Spinal cord (tissue), 10 donors: ENCODE measurements at places on chromosomes 2 and 18. TPM values are rescaled to one million over a fixed set of nuclear protein-coding genes. Genes with fewer than 3 reads are reported as not detected.

DNA sequence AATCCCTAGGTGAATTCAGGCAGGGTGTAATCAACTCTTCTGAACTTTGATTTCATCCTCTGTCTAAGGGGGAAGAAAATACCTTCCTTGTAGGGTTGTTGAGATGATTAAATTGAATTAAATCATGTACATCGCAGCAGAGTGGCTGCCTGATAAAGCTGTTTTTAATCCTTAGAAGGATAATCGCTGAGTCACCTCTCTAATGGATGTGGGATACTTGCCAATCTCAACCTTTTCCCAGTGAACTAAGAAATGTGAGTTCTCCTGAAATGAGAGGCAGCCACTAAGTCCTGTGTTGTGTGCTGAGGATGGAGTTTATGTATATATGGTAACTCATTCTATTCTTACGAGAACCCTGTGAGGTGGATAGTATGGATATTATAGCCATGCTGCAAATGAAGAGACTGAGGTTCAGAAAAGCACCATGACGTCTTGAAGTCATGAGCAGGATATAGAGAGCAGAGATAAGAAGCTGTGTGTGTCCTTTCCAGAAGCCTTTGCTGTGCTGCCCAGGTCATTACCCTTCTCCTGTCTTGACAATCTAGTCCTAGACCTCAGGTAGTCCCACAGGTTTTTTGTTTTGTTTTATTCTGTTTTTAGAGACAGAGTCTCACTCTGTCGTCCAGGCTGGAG, 93.3 kb downstream of the HNRNPLL start:
- DNase-seq, result peak; percentile 48

DNA sequence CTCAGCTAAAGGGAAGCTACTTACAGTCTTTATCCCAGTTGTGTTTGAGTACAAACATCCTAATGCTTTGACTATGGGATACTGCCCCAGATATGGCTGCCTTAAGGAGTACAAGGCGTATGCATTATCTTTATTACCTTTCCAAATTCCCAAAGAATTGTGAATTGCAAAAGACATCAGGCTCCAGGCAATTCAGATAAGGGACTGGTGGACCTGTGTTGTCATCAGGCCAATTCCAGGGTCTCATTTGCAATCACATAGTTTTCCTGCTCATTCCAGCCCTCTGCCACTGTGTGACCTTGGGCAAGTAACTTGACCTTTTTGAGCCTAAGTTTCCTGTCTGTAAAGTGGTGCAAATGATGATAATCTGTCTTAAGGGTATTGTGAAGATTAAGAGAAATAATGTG, 137.5 kb downstream of the FMNL2 start:
- no peak for DNase-seq

GRCh38 chr2:65073879-65074565, 17.8 kb downstream of the CEP68 start:
- no peak for DNase-seq

GRCh38 chr2:70939001-70939838, 3.5 kb downstream of the ATP6V1B1 start:
- no peak for DNase-seq

DNA sequence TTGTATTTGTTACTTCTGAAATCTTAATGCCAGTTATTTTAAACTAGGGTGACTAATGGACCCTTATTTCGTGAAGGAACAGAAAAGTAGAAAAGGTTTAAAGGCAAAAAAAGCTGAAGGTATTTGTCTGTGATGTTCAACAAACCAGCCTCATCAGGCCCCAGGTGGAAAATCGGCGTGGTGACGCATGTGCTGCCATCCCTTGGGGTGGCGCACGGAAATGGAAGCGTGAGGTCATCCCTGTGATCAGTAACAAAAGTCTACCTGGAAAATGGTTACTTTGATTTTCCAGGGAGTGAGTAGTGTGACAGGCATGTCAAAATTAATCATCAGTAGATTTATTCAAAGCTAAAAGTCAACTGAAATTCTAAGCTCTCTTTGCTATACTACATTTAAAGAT, 313.2 kb downstream of the GBX2 start:
- DNase-seq, result no peak

DNA sequence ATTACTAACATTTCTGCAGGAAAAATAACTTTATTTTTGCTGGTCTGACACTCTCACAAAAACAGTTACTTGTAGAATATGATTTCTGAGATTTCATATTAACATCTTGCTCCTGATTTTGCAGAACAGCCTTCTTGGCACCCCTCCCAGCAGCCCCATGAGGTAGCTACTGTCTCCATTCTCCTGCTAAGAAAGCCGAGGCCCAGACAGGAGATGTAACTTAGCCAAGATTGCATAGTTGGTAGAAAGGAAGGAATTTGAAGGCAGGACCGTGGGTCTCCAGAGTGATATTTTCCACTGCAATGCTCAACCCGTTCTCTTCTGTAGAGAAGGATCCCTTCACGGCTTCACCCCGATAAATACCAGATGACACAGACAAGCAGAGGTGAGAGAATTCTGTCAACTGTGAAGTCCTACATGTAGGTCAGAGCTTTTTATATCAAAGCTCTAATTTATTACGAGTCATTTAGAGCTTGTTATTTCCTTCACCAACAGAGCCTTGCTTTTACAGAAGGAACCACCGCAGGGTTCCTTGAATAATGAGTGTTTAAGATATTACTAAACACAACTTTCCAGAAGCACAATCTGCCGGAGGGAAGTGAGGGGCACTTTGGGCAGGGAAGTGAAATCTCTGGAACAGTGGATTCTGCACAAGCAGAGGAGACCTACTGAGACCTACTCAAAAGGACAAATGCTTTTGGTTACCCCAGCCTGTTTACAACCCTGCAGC, 48.0 kb upstream of the MYCN start:
- peak; percentile 61 for DNase-seq

DNA sequence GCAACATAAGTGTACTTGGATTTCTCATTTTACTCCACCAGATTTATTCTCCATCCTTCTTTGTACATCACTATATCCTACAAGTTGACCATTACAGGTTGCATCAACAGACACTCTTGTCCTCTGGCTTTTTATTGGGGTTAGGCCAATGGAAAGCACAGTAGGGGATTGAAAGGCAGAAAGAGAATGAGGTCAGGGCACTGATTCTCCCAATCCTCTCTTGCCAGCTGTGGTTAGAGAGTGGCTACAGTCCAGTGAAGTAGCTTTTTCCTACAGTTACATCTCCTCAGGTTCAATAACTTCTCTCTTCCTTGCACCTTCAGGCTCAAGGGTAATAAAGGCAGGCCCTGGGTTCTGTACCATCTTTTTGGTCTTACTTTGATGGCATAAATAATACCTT, 20.2 kb upstream of the COL5A2 start:
- DNase-seq, result no peak

GRCh38 chr2:16228951-16229350, 288.6 kb downstream of the MYCN start:
- DNase-seq, result no peak

DNA sequence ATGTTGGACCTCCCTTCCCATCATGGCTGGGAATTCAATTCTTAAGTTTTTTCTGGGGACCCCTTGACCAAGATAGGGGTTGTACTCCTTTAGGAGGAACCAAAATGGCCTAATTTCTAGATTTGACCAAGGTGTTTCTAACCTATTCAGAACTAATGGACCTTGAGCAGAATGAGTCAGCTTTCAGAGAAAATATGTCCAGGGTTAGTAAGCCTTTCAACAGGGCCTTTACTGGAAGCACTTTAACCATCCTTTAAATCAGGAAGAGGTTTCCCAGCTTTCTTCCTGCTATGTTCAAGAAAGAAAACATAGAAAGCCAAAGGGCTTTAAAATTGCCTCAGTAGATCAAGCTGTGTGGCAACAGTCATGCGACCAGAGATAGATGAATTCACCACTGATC, 1184.9 kb upstream of the ACVR2A start:
- DNase-seq, result no peak

DNA sequence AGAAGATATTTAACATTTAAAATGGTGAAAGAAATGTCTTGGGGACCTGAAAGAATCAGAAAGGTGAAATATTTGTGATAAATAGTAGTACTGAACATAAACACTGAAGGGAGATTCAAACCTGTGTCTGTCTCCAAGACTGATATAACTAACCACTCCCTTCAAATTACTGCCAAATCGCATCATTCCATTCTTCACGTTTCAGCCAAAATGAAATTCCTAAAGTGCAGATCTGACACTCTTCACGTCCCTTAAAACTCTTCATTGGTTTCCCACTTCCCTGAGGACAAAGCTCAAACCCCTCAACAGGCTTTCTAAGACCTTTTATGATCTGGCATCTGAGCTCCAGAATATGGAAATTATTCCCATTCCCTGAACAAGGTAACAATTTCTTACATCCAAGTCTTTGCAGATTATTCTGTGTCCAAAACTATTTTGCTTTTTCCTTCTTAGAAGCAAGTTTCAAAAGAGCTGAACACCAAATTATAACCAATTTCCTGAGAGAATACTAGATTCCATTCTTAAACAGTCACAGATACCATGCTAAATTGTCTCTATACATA, 18.9 kb downstream of the SLC8A1 start:
- DNase-seq, result no peak

DNA sequence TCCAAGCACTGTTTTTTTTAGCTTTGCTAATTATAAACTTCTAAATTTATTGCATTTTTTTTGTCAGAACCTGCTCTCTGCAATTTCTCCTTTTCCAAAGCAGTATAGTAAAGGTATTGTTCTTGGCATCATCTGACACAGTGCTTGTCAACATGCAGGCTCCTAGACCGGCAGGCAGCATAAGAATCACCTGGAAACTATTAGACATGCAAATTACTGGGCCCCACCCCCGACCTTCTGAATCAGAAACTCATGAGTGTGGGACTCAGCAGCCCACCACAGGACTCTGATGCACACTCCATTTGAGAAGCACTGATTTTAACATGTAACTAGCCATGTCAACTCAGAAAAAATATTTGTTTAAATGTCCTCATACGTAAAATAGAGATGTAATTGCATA, 551.1 kb upstream of the CELF4 start:
- no peak for DNase-seq

DNA sequence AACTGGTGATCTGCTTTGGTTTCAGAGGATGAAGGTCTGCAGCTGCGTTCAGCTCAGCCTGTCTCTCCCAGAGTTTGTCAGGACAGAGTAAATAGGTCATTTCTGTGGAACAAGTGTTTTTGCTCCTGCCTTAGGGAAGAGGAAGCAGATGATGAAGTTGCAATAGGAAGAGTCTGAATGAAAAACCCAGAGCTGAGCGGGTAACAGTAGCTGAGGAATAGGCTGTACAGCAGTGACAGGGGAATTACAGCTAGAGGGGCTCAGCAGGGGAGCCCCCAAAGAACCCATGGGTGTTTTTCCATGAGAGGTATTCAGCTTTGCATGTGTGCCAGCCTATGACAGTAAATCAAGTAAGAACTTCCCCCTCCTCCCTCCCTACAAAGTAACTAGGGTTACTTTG, 10.3 kb upstream of the CYBRD1 start:
- no peak for DNase-seq

DNA sequence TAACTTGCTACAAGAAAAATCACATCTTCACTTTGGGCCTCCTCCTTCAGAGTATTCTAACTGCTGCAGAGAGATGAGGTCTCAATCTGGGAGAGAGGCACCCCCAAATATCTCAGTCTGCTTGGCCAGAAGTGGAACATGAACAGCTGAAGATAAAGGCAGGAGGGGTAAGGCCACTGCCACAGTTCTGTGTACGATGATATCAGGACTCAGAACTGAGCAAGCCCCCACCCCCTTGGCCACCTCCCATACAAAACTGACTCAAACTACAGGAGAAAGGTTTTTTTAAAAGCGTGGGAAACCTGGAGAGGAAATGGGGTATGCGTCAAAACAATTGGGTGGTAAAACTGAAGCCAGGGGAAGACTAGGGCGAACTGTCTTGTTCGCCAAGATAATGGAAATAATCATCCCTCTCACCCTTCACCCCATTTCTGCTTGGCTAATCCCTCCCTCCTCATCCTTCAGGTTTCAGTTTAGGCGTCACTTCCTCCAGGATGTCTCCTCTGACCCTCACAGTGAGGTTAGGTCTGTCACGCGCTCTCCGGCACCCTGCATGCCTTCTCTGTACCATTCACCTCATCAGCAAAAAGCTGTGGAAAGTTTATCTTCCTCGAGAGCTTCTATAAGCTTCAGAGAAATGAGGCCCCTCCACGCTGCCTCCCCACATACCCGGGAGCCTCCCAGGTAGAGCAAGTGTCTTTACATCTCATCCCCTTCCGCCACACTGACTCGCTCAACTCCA, 64.4 kb downstream of the SFXN5 start:
- no peak for DNase-seq

- no peak for DNase-seq
Measured at GRCh38 chr2:188519136-188519535, 227.5 kb downstream of the GULP1 start.

DNA sequence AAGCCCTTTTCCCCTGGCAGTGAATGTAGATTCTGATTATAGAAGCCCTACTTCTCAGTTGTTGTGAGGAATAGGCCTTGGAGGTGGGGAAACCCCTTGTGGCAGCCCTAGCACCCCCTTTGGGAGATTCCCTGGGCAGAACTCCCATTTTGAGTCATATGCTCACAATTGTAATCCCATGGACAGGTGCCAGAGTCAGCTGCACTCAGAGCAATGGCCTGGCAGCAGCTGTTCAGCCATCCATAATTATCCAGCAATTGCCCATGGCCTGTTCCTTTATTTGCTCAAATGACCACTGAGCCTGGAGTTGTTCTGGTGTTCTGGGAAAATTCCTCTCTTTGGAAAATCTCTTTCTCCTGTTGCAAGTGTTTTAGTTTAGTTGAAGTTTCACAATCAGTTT, 71.7 kb downstream of the PTRHD1 start:
- peak; percentile 67 for DNase-seq

DNA sequence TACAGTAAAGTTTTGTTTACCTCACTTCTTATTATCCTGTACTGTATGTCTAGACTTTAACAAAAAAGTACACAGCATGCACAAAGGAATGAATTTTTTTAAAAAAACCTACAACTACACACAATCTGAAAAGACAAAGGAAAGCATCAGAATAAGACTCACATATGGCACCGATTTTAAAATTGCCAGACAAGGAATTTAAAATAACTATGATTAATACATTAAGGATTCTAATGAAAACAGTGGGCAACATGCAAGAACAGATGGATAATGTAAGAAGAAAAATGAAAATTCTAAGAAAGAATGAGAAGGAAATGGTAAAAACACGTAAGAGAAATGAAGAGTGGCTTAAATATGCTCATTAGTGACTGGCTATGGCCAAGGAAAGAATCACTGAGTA, 638.2 kb downstream of the FBXO15 start:
- DNase-seq, result no peak

DNA sequence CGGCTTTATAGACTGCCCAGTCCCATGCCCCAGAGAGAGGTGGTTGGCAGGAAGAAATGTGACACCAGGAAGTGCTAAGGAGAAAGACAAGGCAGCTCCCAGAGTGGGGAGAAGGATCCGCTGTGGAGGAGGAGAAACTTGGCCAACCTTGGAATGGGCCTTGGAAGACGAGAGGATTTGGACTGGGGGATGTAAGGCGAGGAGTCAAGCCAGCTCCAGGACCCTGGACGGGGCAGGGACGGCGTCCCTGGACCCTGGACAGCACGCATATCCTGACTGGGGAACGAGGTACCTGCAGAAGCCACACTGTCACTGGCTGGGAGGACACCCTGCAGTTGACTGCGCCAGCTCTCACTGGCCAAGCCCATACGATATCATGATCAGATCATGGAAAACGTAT, 153.4 kb downstream of the BCL2 start:
- no peak for DNase-seq

Gene CAPN13
- 0.17 TPM for total RNA-seq

Gene LRP1B
- 32.3 TPM for total RNA-seq

Gene MYCN
- 7.9 TPM for total RNA-seq

Gene EPG5
- total RNA-seq, result 28.9 TPM

Gene DOCK10
- total RNA-seq, result 87.9 TPM

Gene DSEL
- 55.4 TPM for total RNA-seq

Gene IL36A
- not detected for total RNA-seq

Gene REEP1
- total RNA-seq, result 118 TPM
